Osteoblast (primary cell): ENCODE measurements at places on chromosomes 5 and 9.
A peak's percentile ranks its signal among the peaks of the same experiment; 100 is the strongest.

- no peak for DNase-seq
Observed at GRCh38 chr9:132018957-132019405, 60.7 kb downstream of the MED27 start.

DNA sequence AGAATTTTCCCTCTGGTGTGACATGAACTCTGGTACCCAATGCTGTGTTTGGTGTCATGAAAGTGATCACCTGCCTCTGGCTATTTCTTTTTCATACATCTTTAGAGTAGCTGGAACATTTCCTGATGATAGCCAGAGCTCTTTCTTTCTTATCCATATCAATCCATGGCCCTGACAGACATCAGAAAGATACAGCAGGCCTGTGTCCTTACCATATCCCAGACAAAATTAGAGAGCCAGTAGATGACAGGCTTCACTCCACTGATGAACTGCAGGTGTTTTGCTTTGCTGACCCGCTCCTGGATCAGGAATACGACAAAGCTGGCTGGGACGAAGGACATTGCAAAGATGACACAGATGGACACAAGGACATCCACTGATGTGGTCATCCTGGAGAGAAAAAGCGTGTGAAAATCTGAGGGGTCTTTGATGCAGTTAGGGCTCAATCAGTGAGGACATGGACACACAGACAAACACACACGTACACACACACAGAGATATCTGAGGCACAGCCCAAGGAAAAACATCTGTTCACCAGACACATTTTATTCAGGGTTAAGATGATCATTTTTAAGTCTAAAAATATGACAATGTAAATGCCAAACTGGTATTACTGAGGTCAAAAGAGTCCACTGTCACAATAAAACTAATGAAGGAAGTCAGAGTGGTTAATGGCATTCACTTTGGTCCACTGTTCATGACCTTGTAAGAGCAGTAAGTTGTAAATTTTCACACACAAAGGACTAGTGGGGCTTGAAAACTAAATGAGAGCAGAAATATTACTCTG lies 34.5 kb downstream of the NIPSNAP3B start:
- peak; percentile 36 for DNase-seq

DNA sequence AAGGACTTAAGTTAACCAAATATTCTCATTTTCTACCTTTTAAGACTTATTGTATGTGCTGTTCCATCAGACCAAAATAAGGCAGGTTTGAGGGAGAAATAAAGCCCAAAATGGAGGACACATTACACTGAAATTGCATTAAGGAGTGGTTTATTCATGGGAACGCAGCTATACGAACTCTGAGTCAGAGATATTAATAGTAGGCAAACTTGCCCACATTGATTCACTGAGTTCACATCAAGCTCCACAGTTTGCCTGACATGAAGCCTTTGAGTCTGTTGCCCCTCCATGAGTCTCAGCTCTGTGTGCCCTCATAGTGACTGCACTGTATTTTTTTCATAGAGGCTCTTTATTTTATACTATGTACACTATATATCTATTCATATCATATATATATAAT lies 135.0 kb upstream of the SNX2 start:
- DNase-seq, result peak; percentile 32

DNA sequence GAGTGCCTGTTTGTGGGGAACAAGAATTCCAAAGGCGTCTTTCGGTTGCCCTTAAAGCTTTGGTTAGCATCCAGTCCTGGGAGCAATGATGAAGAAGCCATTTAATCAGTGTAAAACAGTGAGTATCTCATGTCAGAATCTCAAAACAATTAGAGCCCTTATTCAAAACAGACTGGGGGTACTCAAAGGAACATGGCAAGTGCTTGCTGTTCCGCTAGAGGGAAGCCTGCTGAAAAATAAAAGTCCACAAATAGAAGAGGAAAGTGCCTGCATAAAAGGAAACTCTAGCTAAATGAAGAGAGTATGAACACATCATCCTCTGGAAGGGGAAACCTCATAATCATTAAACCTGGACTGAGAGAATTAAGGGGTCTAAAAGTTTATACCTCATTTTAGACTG lies 26.4 kb downstream of the FBXL7 start:
- no peak for DNase-seq

GRCh38 chr9:96665789-96666188 lies 10.7 kb upstream of the PRXL2C start:
- DNase-seq, result no peak

- no peak for DNase-seq
Observed at GRCh38 chr5:97181856-97182545, 1.0 kb downstream of the RIOK2 start.

GRCh38 chr5:178516504-178517235 lies 73.5 kb downstream of the COL23A1 start:
- DNase-seq, result no peak

- DNase-seq, result no peak
Observed at GRCh38 chr9:6467006-6467625, 54.1 kb downstream of the UHRF2 start.

GRCh38 chr5:176667637-176668036 lies 20.4 kb downstream of the TSPAN17 start:
- DNase-seq, result peak; percentile 76

GRCh38 chr9:111037708-111038330 lies 451 bp downstream of the LPAR1 start:
- peak; percentile 73 for DNase-seq

- DNase-seq, result no peak
Observed at GRCh38 chr9:108748776-108749175, 107.0 kb downstream of the ACTL7B start.

GRCh38 chr9:113933671-113934070 lies 57.6 kb downstream of the ZNF618 start:
- no peak for DNase-seq

- no peak for DNase-seq
Observed at GRCh38 chr5:115639377-115639776, 13.5 kb upstream of the TMED7 start.

DNA sequence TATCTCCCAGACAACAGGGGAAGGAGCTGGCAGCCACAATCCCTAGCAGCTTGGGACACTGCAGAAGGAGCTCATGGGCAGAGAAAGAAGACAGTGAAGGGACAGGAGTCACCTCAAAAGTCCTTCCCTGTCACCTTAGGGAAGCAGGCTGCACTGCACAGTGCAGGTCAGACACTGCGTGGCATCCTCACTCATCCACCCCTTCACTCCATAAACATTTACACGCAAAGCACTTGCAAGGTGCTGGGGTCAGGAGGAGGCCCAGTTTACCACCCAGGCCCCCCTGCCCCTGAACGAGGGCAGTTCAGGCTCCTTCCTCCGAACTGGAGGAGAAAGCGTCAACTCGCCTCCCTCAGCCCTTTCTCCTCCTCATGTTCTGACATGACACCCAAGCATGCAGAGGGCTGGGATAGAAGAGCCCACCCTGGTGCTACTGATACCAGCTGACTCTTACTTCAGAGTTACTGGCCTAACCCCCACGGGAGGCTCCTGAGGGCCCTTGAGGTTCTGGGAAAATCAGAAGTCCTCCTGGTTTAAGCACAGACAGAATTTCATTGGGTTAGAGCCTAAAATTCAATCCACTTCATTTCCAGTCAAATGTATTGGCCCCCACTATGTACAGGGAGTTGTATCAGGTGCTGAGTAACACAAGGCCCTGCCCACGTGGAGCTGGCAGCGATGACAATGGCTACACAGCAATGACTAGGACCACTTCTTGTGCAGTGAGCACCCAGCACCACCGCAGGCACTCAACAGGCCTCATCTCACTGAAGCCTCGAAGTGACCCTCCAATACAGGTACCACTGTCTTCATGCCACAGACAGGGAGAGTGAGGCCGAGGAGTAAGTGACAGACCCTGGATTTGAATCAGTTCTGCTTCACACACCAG lies 70.4 kb downstream of the RAPGEF1 start:
- no peak for DNase-seq

GRCh38 chr5:36657563-36657995 lies 51.2 kb downstream of the SLC1A3 start:
- DNase-seq, result peak; percentile 92

DNA sequence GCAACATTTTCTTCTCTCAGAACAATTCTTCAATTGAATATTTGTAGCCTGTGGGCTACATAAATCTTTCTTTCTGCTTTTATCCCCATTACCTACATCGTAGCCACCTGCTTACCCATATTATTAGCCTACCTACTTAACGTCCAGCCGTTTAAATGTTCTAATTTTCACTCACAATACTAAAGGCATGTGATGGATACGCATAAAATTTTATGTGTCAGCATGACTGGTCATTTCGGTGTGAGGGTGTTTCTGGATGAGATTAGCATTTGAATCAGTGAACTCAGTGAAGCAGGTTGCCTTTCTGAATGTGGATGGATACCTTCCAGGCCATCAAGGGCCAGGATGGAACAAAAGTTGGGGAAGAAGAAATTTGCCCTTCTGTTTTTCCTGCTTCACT lies 1722.5 kb upstream of the ACO1 start:
- no peak for DNase-seq

- DNase-seq, result no peak
Observed at GRCh38 chr9:110582156-110582555, 2.6 kb upstream of the SVEP1 start.

GRCh38 chr5:1655496-1656270 lies 131.9 kb upstream of the LPCAT1 start:
- DNase-seq, result peak; percentile 79

GRCh38 chr5:131081913-131082488 lies 83.1 kb downstream of the HINT1 start:
- no peak for DNase-seq

GRCh38 chr9:34237836-34238235 lies 59.0 kb downstream of the UBAP1 start:
- no peak for DNase-seq

DNA sequence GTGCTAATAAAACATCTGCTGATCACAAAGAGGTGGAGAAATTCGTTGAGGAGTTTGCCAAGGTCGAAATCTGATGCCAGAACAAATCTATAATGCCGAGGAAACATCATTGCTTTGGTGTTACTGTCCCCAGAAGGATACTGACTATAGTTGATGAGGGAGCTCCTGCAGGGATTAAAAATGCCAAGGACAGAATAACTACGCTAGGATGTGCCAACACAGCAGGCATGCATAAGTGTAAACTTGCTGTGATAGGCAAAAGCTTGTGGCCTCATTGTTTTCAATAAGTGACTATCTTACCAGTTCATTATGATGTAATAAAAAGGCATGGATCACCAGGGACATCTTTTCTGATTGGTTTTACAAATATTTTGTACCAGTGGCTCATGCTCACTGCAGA lies 66.8 kb upstream of the ADCY2 start:
- no peak for DNase-seq

GRCh38 chr9:16869131-16869881 lies 1.2 kb downstream of the BNC2 start:
- DNase-seq, result peak; percentile 83

- DNase-seq, result peak; percentile 97
Observed at GRCh38 chr5:1167728-1168709, 33.4 kb upstream of the SLC6A19 start.

DNA sequence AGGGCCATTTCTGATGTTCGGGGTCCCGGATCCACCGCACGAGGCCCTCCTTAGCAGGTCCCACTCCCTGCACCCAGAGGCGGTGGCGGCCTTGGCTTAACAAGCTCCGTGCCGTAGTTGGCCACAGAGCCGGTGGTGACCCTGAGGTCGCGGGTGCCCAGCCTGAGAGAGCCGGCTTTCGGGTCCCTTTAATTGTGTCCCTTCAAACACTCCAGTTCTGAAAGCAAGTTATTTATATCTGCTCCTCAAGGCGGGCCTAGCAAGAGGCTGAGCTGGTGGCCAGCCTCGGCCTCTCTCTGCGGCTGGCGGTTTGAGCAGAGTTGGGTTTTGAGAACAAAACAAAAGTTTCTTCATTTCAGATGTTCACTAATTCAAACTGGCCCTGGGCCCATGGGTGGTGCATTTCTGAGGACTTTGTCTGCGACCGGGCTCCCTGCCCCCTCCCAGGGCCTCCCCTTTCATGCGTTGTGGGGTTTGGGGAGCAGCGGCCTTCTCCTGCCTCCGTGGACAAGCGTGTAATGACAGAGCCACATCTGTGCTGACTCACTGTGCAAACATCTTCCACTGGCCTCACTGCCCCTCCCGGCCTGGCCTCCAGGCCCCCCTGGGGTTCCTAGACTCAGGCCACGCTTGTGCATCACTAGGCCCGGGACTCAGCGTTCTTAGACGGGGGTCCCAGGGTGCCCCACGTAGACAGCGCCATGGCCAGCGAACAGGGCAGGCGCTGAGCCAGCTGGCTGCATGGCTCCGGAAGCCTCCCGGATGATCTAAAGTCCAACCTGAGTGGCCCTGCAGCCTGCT lies 49.4 kb upstream of the COL5A1 start:
- peak; percentile 99 for DNase-seq

DNA sequence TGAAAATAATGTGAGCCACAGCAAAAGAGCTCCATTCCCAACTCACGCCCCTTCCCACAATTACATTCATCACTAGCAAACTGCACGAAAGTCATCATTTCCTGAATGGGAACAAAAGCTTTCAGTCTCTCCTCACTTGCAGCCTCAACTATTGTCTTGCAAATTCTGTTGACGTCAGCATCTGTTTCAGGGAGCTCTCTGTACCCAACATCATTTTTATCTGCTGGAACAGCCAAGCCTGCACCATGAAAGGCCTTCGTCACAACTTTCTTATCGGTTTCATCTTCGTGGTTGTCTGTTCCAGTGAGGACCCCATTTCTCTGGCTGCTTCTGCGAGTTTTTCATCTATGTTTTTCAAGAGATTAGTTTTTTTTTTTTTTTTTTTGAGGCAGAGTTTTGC lies 14.3 kb upstream of the RNF130 start:
- no peak for DNase-seq

- peak; percentile 53 for DNase-seq
Observed at GRCh38 chr9:78985084-78985738, 586.6 kb upstream of the TLE4 start.

DNA sequence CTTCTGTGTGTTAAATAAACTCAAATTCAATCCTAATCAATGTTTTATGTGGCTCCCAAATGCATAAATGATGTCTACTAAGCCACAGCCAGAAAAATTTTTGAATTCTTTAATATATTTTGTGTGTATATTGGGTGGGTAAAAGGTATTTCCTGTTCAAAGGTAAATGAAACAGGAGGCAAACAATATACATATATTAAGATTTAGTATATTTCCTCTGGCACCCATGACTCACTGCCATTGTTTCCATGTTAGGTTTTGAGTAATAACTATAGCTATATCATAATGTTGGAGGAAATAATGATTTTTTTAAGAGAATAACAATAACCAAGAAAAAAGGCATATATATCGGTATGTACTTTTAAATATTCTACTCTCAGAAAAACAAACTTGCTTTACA lies 1071.9 kb upstream of the CDH10 start:
- DNase-seq, result no peak

DNA sequence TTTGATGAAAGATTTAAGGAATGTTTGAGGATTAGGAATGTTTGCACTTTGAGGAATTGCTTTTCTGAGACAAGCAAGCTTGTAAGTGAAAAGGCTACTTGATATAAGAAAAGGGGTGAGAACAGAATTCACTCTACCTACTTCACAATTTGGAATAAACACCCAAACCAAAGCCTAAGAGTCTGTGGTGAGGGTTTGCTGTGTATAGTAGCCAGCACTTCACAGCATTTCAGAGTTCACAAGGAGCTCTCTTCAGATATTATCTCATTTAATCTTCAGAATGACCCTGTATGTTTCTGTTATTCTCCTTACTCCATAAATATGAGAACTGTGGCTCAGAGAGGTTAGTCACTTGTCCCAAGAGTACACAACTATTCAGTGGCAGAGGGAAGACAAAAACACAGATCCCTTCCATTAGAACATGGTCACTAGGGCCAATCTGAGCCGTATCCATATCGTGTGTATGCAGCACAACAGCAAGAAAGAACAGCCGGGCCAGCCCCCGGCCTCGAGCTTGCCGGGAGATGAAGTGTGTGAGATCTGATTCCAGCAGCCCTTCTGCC lies 92.4 kb downstream of the FRMD3 start:
- no peak for DNase-seq
